NCI-H2029 treated with DMSO at 0.1 percent for 48 hours (cell line): ENCODE measurements at places on chromosomes 6 and 20.
A peak's percentile ranks its signal among the peaks of the same experiment; 100 is the strongest.

GRCh38 chr6:11459079-11459610 is 78.4 kb upstream of the TMEM170B start:
- no peak for DNase-seq

GRCh38 chr6:41374618-41375590 is 39.5 kb downstream of the NCR2 start:
- no peak for DNase-seq

DNA sequence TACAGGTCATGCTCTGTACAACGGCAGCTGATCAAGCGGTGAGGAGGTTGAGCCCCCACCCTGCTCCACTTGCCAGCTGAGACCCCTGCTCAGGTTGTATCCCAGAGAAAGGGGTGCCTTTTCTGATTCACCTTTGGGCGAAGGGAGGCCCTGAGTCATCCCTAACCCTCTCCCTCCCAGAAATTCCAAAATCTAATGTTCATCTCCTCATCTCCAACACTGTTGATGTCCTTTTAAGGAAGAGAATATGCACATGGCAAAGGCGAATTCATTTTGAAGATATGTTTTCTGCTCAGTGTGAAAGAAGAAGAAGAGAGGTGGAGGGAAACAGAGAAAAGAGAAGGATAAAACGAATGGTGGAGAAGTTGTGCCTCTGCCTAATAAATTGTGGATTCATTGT is 120.5 kb downstream of the SCML4 start:
- no peak for DNase-seq

GRCh38 chr20:52652271-52652670 is 319.9 kb upstream of the TSHZ2 start:
- DNase-seq, result no peak

DNA sequence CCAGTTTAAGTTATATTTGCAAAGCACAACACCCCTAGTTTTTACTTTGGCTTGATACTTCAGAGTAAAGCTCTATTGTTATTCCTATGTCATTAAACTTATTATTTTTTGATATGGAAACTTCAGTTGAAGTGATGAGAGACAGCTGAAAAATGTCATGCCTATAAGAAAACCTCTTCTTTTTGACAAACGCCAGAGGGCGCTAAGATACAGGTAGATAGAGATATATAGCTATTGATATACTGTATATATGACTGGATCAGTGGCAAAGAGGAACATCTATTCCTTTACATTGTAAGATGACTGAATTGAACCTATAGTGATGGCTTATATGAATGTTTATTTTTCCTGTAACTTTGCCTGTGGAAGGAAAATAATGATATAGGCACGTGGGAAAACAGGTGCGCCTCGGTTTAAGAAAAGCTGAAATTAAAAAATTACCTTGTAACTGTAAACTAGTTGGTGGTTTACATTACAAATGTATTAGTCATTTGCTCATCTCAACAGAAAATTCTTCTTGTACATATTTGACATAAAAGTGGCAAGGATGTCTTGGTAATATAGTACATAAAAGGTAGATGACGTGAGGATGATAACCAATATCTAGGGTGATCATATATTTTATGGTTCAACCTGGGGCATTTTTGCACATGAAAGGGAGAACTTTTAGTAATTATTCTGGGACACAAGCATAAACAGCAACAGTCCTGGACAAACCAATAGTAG is 74.1 kb downstream of the LAMA4 start:
- peak; percentile 96 for DNase-seq

DNA sequence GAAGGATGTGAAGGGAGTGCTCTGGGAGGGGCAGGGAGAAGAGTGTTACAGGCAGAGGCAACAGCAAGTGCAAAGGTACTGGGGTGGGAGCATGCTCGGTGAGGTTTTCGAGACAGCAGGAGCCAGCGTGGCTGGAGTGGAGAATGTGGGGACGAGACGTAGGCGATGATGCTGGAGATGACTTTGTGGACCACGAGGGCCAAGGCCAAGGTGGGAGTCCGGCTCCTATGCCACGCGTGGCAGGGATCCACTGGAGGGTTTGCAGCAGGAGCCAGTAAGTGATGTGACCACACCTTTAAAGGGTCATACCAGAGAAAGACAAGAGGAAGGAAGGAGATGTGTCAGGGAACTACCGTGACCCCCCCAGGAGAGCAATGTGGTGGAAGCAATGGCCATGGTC is 7.3 kb downstream of the PTGIS start:
- DNase-seq, result no peak

DNA sequence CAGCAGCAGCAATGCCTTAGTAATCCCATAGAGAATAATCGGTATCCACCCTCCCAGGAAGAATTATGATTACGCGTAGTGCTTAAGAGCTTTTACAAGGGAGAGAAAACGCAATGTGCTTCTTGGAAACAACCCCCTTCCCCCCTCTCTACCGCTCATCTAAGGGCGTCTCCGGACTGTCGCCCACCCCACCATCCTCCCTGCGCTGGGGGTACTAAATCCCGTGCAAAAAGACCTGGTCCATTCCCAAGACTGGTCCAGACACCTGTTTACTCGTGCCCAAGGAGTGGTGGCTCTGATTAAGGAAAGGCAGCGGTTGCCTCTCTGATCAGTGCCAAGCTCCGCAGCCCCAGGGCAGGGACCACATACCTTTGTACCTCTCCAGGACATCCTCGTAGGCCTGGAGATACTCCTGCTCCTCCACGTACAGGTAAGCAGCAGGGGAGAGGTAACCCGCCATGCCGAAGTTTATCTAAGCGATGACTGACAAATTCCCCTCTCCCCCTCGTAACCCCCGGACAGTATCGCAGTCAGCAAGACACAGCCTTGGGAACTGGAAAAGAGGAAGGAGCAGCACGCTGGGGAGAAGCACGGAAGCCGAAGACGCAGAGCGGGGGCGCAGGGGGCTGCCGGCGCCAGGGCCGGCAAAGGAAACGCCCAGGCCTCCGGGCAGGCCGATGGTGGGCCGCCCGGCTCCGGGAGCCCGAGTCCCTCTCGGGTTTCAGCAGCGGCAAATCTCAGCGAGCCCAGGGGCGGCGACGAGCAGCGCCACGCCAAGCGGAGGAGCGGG is 112.0 kb upstream of the BEND6 start:
- no peak for DNase-seq

GRCh38 chr20:3698591-3699001 is 13.8 kb downstream of the SIGLEC1 start:
- DNase-seq, result no peak
